ENCODE measurements at places on chromosomes 6 and 20. TPM values are rescaled to one million over a fixed set of nuclear protein-coding genes. Genes with fewer than 3 reads are reported as not detected.

The OVOL2 gene
- not detected for total RNA-seq

The RRAGD gene
- 3.1 TPM for total RNA-seq

The KHDC1L gene
- total RNA-seq: not detected

The HLA-DRB5 gene
- total RNA-seq: not detected

The DOK5 gene
- 0.67 TPM for total RNA-seq

Measured in mammary microvascular endothelial cell (primary cell).